Fibroblast of skin of right quadriceps (primary cell): ENCODE measurements at places on chromosomes 5 and 9.

GRCh38 chr5:14745188-14745563 lies 80.7 kb downstream of the OTULIN start:
- no peak for DNase-seq

- no peak for DNase-seq
Observed at GRCh38 chr5:158811921-158812320, 287.8 kb downstream of the EBF1 start.

DNA sequence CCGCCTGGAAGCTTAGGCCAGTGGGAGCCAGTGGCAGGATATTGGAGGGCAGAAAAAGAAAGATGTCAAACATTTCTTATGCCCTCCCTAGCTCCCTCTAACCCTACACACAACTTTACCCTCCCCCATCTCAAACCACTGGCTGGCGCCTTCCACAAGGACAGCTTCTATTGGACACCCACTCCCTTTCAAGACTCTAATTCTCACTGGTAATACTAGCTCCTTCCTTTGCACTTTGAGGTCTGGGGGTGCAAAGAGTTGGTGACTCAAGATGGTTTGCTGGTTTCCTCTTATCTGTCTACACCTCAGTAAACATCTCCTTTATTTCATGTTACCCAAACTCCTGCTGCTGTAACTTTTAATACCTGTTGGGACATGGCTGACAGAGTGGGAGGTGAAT lies 11.6 kb upstream of the ITGA1 start:
- DNase-seq = no peak

DNA sequence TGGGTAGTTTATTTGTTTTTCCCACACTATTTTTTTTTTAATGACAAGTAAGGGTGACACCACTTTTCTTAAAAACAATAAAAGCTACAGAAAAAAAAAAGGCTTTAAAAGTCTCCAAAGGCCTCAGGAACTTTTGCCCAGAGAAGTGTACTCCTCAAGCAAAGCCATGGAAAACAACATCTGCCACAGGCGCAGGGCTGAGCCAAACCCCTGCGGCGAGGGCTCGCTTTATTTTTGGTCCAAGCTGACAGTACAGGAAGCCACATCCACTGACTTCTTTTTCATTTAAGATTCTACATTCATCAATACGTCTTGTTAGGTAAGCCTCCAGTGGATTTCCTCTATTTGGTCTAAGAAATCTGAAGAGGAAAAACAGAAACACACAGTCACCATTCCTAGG lies 51.9 kb upstream of the IFNK start:
- DNase-seq = no peak

DNA sequence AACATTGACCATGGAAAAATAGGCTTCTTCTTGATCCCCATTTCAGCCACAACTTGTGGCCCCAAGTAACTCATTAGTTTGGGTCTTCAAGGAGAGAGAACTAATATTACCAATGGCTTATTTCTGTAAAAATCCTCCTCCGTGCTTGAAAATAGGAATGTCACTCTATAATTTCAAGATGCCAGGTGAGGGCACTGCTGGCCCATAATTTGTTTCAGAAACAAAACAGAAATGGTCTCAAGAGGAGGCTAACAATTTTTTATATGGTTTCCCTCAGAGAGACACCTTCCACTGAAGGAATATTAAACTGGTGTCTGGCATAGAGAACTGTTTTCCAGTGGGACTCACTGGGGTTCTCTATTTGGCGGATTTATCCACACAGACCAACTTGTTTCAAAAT lies 437.0 kb upstream of the TRPC7 start:
- peak; percentile 38 for DNase-seq

DNA sequence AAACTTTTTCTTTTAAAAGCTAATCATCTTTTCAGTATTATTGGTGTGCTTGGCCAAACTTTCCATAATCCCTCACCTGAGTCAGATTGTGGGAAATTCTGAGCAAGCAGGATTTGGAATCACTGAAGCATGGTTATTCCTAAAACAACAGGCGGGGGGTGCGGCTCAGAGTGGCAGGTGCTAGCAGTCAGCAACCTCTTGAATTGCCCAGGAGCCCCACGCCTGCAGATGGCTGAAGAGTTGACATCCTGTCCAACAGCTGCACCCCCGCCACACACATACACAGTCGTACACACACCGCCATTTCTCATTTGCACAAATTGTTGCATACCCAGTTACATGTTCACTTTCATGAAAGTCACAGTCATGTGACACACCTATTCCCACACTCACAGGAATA lies 96.6 kb downstream of the LHX2 start:
- no peak for DNase-seq

DNA sequence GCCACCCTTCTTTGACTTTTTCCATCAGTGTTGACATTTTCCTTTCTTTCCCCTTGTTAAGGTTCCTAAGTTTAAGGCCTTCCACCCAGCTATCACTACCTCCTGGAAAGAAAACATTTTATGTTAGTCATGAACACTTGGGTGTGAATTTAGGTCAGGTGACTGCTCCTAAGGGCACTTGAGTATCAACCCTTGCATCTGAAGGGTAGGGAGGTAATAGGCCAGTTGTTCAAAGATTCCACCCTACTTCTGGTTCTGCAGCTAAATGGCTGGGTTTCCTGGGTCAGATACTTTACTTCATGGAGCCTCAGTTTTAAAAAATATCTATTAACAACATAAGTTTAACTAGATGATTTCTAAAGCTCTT lies 49.1 kb upstream of the OSMR start:
- no peak for DNase-seq

GRCh38 chr9:137302118-137302448 lies at the start of gene NRARP:
Gene NRARP, minus strand, starts transcription at chr9:137302271. Its CDS starts 343 bp downstream, at chr9:137301928.
- peak; percentile 77 for DNase-seq

- DNase-seq = no peak
Observed at GRCh38 chr9:92968081-92968480, 20.8 kb downstream of the FGD3 start.

- no peak for DNase-seq
Observed at GRCh38 chr5:163453705-163454104, 6.2 kb downstream of the NUDCD2 start.

DNA sequence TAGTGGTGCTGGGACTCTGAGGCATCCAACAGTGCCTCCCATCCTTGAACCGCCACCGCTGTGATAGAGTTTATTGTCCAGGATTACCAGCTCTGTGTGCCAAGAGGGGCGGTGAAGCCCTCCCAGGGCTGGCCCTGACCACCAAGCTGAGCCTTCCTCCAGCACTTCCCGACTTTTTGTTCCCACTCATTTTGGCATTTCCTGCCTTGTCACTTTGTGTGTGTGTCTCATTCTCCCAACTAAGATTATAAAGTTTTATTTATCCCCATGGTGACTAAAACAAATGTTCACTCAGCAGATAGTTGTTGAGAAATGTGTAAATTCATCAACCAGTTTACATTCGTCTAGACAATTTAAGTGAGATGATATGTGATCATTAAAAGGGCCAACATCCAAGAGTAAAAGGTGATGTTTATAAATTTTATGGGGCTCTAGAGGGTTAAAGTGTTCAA lies 2.5 kb downstream of the F2R start:
- peak; percentile 65 for DNase-seq

- peak; percentile 5 for DNase-seq
Observed at GRCh38 chr5:24226479-24226878, 418.3 kb downstream of the CDH10 start.

DNA sequence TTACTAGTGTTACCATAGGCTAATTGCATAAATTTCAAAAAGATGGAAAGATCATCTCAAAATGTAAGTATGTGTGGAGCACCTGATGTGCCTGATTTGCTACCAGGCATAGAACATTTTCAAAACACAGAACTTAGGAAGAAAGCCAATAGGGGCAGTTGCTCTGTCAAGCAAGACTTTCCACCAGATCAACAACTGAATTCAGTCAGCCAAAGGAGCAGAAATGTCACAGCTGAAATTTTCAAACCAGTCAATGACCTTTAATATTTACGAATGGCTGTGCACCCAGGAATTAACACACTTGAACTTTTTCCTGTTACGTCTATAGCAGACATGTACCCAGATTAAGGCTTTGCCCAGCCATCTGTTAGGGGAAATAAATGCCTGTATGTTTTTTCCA lies 452.8 kb upstream of the PTGER4 start:
- no peak for DNase-seq

DNA sequence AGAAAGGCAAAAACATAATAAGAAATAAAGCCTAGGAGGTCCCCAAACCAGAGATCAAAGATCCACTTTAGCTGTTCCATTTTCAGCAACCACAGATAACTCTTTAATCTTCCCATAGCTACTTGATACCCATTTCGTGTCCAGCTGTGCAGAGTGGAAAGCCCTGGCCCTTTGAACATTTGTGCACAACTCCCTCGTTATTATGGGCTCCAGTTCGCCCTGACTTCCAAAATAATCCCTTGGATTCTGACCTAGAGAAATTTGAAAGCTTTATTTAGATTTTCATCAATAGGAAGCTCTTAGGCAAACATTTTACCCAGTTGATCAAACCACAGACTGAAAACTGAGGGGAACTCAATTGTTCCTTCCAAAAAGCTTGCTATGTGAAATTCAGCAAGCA lies 4.8 kb downstream of the MYOT start:
- DNase-seq = no peak

GRCh38 chr5:168481330-168481788 lies 4.9 kb upstream of the RARS1 start:
- DNase-seq = no peak

DNA sequence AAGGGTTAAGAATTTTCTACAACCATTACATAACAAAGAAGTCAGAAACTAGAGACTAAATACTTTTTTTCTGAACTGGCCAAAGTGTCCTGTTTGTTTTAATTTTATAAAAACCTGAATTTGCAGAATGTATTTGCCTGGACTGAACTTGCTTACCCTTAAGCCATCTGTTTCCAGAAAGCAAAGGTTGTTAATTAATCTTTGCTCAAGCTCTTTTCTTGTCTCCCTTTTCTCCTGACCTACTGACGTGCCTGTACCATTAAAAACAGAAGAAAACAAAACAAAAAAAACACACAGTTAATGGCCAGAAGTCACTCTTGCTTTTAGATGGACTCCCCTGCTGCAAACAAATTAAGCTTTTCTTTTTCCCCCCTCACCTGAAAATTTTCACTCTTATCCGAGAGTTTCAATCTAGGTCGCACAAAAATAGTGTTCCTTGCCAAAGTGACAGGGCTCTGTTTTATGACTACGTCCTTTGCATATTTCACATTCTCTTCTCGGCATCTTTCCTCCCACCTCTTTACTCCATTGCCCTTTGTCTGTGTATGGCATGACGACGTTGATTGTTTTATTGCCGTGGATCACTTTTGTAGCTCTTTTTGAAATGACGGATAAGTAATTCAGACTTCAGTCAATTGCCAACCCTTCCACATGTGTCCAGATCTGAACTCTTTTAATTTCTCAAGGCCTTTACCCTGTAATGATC lies 333.8 kb upstream of the GRIN3A start:
- no peak for DNase-seq

- DNase-seq = peak; percentile 13
Observed at GRCh38 chr5:19615661-19616060, 372.3 kb downstream of the CDH18 start.

GRCh38 chr9:108074900-108075299 lies 585.3 kb upstream of the KLF4 start:
- no peak for DNase-seq

- peak; percentile 87 for DNase-seq
Observed at GRCh38 chr5:140298183-140298601, 4.7 kb downstream of the PFDN1 start.

DNA sequence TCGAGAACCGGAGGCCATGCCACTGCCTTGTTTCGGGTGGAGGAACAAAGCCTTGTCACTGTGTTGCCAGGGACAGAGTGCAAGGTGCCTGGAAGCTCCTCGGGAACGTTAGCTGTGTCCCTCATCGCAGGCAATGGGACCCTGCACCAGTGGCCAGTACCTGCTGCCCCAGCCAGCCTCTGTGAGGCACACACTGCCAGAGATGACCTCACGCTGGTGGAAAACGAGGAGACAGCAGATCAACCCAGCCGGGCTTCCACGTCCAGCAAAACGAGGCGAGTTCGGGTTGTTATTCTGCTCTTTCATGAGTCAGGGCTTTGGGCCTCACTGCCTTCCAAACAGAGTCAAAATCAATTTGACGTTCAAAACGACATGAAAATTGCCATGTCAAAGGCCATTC lies 104.1 kb downstream of the ADAMTS2 start:
- DNase-seq = no peak

DNA sequence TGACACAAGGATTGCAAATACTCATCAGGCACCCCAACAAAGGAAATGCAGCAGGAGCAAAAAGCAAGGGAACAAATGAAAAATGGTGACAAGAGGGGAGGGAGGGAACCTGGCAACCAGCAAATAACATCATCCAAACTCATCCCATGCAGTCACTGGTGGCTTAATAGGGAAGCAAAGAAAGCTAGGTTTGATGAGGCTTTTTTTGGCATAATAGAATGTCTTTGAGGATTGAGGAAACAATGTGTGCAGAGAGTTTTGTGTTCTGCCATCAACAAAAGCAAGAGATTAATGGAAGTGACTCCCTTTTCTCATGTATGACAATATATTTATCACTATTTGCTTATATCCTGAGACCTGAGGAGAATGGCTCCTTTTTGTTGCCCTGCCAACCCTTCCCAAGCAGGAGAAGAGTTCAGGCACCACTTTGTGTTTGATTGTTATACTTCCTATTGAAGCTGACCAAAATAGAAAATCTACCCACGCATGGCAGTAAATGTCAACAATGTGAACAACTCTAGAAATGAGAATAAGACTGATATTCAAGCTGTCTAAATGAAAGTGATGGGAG lies 375.7 kb downstream of the CAAP1 start:
- no peak for DNase-seq

GRCh38 chr5:174084691-174085154 lies 39.2 kb downstream of the NSG2 start:
- peak; percentile 32 for DNase-seq
